ENCODE measurements at places on chromosomes 12 and 14.
A peak's percentile ranks its signal among the peaks of the same experiment; 100 is the strongest.

- no peak for DNase-seq
Measured at GRCh38 chr12:92597997-92598396, 104.8 kb upstream of the PLEKHG7 start.

DNA sequence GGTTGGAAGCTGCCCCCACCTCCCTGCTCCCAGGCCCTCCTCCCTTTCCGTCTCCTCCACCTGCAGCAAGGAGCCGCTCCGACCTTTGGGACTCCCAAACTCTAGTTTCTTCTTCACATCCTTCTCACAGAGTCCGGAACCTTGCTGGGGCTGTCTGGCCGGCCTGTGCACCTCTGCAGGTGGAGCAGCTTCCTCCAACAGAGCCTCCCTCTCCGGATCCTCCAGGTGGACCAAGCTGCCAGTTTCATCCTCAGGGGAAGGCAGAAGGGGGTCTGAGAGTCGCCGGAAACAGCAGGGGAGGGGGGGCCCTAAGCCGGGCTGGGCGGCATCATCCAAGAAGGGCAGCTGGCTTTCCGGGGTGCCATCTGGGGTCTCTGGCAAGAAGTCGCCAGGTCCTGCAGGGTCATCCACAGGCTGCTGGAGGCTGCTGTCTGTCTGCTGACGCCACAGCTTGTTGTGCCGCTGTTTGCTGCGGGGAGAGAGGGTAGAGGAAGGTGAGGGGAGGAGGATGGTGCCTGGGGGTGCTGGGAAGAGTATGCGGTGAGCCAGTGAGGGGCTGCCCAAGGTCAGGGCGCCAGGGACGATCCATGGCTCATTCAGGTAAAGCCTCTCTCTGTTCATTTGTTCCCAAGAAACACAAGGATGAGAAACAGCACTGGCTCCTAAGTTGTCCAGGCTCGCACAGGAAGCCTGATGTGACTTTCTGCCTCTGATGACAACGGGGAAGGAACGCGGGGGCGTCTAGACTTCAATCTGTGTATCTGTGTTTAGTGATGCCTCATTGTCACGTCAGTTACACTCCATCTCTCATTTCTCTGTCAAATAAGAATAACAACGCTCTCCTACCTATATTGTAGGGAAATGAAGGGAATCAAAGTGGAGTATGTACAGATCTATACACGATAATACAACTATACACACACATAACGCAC is 61.3 kb upstream of the CORO1C start:
- DNase-seq, result no peak

DNA sequence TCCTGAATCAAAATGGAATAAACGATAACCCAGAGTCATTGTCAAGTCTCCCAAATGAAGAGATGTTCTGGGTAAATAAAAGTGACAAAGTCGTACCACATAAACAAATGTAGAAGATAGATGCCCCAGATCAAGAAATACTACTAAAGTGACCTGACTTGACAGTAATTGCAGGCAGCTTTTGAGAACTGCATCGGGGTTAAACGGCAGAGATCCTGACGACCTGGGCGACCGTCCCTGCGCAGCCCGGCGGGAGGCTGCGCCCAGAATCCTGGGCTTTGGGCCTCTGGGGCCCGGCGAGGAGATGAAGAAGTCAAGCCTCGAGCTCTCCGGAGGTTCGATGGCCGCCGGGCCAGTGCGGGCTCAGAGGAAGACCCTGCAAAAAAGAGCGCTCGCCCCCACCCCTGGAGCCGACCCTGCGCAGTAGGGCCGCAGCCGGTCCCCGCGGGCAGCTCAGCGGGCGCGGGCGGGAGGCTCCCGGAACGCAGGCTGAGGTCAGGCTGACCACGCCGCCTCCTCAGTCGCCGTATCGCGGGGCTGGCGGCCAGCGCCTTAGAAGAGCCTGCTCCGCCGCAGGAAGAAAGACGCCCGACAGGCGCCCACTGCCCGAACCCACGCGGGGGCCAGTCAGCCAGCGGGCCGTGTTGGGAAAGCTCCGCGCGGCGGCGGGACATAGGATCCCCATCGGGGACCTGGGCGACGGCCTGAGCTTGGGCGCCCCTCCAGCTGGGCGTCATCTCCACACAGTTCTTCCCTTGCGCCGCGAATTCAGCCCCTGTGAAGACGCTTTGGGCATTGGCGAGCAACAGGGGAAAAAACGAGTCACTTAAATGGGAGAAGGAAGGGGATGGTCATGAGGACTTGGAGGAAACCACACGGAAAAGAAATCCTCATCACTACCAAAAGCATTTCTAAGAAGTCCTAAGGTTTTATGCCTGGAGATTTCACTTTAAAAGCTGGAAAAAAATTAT is 16.0 kb downstream of the NKX2-1 start:
- DNase-seq, result no peak

DNA sequence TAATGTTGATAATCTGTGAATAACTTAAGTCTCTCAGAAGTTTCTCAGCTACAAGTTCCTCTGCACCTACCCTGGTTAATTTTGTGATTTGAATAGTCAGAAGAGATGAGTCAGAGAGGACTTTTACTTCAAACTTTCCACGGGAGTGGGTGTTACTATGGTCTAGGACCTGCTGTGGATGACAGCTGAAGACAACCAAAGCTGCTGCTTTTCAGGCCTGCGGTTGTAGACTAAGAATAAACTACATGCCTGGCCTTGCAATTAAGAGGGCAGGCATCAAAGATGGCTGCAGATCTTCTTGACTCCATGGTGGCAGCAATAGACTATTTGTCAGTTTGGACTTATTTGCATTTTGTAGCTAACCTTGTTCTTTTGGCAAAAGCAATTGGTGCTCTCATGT is 227.1 kb upstream of the KRR1 start:
- DNase-seq, result peak; percentile 31

- DNase-seq, result no peak
Measured at GRCh38 chr14:53786045-53786444, 170.6 kb downstream of the BMP4 start.

DNA sequence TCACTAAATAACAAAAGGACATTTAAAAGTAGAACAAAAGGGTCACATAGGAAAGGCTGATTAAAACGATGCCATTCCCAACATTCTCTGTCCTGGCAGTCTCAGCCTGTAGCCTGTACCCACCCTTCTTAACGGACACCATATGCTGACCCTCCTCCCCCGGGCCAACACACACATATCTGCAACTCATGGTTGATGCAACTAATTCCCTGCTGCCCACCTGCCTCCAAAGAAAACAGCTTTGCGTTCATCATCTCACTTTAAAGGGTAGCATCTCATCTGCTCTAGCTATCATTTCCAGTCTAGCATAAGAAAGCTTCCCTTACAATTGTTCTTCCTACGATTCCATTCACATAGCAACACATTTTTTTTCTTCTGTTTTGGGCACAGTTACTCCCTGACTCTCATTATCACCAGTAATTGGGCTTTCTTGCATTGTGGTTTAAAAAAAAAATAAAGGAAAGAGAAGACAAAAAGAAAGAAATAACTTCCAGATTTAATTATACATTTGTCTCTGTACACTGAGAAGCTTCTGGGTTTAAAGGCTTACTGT is 92.9 kb downstream of the KCNC2 start:
- no peak for DNase-seq

DNA sequence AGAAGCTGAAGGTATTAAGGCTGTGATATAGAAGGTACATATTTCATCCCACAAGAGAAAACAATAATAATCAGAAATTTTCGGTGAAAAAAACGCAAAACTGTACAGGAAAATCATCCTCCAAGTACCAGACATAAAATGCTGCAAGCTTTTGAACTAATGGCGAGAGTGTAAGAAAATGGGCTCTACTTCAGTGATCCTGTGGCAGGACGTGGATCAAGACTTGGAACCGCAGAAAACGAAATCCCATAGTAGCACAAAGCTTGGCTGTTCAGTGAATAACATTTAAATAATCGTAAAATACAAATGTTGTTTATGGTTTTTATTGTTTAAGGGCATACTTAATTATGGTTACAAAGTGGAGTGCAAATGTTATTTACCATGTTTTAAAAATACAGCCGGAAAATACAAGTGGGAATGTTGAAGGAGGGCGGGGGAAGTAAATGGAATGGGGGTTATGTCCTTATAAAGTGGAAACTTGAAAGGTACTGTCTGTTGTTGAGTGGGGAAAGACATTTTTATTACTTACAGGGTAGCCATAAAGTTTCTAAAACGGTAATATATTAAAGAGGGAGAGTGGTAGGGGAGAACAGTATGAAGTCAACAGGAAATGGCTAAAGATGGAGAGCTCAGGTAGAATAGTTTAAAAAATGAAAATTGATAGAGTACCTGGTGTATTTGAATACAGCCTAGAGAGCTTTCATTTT is 1.1 kb downstream of the SMIM10L1 start:
- no peak for DNase-seq

DNA sequence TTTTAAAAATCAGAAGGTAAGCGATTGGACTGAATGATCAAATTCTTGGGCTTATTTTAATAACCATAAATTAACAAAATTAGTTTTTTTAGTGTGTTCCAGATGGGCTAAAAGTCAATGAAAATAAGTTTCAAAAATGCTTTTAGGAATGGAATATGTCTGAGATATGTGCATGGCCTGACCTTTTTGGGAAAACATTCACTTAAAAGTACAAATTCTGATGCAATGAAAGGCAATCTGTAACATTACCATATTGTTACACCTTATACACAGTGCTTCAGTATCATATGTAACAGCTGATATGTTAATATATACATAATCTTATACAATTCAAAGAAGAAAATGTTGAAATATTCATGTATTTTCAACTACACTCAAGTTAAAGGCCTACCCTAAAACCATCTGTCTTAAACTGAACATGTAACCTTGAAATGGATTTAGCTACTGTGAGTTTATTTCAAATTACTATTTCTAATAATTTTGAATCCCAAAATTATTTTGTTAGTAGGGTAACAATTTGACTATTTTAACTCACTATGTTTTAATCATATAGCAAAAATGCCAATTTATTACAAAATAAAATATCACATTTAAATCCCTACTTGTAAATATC is 84.8 kb downstream of the EEA1 start:
- no peak for DNase-seq

GRCh38 chr12:47752552-47752951 is 6.1 kb downstream of the RAPGEF3 start:
- DNase-seq, result no peak

DNA sequence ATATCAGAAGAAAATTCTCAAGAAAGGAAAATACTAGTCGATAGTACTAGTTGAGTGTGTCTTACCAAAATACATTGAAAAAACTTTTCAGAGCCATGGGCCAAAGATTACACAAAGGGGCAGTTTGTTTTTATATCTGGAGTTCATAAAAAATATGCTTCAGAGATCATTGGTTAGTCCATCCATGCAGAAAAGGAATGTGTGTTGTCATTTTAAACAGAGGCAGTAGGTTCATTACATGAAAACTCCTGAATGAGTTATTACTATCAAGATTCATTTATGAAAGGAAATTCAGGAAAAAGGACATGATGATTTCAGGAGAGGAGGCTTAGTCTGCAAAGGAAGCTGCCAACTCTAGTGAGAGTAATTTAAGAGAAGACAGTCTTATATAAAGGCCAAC is 354.8 kb downstream of the AEBP2 start:
- no peak for DNase-seq

DNA sequence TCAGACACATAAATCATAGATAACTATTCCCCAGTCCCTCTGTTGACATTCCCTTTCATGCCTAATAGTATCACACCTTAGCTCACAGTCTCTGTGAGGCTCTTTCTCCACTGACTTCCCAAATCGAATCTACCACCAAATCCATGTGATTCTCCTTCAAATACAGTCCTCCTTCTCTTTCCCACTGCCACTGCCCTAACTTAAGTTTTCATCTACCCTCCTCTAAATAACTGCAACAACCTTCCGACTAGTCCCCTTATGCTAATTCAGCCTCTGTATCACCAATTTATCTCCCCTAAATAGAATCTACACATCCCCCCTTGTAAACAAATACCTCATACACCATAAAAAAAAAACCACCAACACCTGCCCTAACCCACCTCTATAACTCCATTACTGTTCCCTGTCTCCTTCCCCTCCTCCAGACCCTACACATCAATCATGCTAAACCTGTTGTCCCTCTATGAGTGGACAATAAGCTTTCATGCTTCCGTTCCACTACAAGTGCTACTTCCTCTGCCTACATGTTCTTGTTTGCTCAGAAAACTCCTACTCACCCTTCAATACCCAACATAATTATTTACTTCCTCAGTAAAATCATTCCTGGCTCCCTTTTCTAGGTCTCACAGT is 39.0 kb downstream of the SLC25A21 start:
- no peak for DNase-seq

- no peak for DNase-seq
Measured at GRCh38 chr14:105124823-105125222, 43.8 kb downstream of the JAG2 start.

- DNase-seq, result peak; percentile 41
Measured at GRCh38 chr14:100662879-100663760, 63.6 kb upstream of the DLK1 start.

DNA sequence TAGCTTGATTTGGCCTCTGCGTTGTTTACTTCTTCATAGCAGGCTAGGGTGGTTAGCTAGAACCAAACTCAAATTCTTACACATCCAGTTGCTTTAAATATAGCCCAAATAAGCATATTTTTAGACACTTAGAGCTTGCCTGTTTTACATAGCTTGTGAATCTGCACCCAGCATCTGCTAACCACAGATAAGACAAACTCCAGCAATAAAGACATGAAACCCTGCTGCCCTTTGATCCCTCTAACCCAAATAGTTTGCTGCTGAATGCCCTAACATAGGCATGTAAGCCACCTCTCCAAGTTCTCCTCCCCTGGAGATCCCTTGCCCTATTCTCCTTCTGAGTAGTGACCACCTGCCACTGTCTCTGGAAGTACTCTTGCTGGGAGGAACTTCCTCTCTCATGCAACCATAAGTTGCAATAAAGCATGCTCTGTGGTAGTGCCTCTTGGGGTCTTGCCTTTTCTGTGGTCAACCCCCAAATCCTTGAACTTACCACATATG is 185.6 kb downstream of the TMEM117 start:
- no peak for DNase-seq

- no peak for DNase-seq
Measured at GRCh38 chr12:72832024-72832423, 559.9 kb downstream of the TRHDE start.
